Right renal cortex interstitium (tissue), 3 donors: ENCODE measurements at places on chromosomes 16 and 17.

DNA sequence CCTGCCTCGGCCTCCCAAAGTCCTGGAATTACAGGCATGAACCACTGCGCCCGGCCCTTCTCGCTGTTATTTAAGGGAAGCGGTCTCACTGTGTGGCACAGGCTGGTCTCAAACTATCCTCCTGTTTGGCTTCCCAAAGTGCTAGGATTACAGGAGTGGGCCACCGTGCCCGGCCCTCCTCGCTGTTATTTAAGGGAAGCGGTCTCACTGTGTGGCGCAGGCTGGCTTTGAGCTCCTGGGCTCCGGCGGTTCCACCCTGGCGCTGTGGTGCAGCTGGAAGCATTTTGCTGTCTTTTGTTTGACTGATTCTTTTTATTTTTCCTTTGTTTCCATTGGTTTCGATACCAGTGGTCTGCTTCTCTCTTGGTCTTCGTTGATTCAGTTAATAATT, 40.7 kb downstream of the FOXK2 start:
- no peak for DNase-seq

- no peak for DNase-seq
Observed at GRCh38 chr17:40447148-40447644, 3.9 kb downstream of the IGFBP4 start.

- DNase-seq = no peak
Observed at GRCh38 chr16:20911361-20911760, 10.8 kb downstream of the LYRM1 start.

DNA sequence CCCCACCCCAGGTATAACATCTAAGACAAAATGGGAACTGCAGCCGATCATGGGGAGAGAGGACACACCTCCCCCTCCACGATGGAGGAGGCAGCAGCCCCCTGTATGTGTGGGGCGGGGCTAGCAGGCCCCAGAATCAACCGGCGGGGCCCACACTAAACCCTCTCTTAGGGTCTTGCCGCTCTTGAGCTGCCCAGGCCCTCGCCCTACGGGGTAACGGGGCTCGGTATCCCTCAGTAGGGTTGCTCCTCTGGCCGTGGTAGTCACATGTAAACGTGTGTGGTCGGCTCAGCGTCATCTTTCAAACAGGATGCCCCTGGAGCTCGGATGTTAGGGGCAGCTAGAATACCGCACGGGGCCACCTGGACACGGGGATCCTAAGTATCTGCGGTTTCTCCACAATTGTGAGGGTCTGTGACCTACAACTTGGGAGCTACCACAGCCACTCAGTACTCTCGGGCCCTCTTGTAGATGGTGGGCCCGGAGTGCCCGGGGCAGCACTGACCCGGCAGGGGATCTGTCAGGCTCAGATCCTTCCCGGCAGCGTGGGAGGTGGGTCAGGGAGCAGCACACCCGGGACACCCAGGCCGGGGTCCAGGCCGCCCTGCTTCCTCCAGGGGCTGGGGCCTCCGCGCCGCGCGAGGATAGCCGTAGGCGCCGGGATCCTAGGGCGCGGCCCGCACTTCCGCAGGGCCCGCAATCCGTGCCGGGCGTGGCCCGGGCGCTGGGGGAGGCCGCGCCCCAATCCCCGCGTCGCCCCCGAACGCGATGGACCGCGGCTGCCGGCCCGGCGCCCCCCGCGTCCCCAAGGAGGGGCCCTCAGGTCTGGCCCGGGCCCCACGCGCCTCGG, 781 bp downstream of the ARHGDIA start:
- no peak for DNase-seq

DNA sequence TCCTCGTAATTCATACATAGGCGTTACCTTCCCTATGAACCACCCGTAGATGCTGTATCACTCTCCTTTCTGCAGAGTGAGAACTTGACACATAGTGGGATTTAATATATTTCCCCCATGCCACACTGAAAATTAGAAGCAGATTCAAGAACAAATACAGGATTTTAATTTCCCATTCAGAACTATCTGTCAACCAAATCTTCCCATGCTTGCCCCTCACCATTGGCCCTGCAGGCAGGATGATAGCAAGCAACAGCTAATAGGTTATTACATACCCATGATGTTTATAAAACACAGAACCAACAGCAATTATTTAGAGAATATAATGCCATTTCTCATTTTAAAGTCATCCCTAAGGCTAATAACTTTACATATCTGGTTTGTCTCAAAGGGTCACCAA, 55.0 kb upstream of the GNAO1 start:
- no peak for DNase-seq

- DNase-seq = no peak
Observed at GRCh38 chr17:81447331-81447933, 52.2 kb downstream of the BAHCC1 start.

DNA sequence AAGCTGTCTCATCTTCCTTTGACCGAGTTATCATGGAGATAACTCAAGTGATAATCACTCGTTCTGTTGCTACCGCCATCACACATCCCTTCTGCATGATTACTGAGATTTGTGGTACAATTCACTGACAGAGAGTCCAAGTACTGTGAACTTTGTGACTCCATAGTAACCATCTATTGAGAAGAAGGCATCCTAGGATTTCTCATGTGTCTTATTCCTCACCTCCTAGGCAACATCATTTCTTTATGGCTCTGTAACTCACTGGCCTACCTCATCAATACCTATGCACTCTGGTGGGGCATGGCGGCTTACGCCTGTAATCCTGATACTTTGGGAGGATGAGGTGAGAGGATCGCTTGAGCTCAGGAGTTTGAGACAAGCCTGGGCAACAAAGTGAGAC, 19.4 kb downstream of the DRC7 start:
- DNase-seq = no peak

DNA sequence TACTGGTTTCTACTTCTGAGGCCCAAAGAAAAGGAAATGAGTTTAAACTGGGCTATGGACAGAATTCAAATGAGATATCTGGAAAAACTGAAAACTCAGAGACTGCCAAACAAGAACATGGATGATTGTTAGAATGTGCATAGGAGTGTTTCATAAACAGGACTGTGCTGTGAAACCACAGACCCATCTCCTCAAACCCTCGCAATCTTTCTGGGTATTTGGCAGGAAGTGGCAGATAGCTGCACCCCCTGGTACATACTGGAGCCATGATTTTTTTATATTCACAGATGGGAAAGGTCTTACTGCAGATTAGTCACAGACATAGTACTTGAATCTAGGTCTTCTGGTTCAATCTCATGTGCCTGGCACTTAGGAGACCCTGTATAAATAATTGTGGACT, 145.0 kb downstream of the CCDC182 start:
- DNase-seq = no peak

DNA sequence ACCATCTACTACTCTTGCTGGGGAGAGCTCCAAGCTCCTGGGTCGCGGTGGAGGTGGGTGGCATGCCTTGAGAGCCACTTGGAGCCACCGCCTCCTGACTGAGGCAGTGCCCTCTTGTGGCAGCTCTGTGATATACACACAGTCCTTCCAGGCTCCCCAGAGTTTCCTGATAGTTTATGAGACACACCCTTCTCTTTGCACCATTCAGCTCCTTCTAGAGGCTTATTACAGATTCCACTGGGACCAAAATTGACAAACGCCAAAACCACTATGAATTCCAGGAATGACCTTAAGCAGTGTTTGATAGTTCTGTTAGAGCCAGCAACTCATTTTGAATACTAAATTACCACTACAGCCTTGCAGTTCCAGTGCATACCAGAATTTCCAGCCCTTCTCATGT, 170.1 kb upstream of the CDH13 start:
- peak; percentile 27 for DNase-seq

- no peak for DNase-seq
Observed at GRCh38 chr17:82216301-82217119, 3.9 kb upstream of the CCDC57 start.

DNA sequence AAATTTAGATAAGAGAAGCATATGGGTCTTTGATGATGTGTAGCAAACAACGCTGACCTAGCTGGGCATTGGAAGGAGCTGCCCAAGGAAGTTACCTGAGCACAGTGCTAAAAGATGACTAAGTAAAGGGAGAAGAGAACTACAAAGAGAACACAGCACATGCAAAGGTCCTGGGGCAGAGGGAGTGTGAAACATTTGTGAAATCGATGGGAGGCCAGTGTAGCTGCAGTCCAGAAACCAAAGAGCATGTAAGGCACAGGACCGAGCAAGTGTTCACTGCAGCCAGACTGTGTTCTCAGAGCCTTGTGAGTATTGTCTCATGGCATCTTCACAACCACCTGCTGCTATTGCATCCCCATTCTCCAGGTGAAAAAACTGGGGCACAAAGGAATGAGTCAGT, 44.9 kb downstream of the ARHGAP27 start:
- no peak for DNase-seq

DNA sequence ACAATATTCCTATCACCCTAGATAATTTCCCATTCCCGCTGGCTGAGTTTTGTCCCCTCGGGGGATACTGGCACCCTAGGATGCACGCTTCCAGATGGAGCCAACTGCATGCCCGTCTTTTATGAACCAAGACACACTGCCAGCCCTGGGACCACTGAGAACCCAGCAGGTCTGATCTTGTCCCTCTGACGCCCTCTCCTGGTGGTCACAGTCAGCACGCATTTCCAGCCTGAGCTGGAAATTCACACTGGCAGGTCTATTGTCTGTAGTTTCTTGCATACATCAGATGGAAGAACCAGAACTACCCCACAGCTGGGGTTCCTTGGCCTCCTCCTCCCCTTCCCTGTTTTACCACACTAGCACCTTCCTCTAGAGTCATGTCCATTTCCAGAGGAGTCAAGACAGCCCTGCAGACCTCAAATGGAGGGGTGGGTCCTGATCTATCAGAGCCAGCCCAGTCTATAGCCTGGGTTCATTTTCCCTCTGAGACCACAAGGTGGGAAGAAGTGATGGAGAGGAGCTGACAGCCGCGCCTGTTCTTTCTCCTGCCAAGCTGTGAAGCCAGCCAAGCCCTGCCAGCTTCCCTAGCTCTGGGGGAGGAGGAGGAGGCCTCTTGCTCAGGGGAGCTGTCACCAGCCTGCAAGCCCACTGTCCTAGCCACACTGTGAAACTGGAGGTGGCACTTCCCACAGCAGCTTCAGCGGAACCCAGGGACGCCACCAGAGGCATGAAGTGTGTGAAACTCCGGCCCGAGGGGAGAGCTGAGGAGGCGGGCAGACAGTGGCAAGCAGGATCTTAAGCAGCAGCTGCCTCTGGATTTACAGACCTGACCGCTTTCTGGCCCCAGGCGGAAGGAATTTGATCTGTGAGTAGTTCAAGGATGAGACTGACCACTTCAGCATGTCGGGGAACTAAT, 29.3 kb downstream of the MXRA7 start:
- DNase-seq = no peak

DNA sequence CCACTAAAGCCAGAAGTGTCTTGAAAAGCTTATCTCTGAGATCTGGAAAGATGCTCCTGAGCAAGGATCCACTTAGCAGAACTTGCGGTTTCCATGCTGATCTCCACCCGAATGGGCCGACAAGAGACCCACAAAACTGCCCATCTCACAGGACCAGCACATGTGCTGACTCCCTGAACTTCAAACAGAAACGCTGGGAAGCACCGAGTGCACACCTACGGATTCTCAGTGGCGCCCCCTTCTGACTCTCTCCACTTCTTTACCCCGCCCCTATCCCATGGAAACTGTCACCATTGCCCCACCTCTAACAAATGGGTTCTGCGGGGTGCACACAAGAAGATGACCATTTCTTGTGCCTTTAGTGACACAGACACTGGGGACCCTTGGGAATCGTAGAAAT, 21.4 kb downstream of the CDRT4 start:
- DNase-seq = no peak
